ENCODE measurements at places on chromosomes 12 and 14.

DNA sequence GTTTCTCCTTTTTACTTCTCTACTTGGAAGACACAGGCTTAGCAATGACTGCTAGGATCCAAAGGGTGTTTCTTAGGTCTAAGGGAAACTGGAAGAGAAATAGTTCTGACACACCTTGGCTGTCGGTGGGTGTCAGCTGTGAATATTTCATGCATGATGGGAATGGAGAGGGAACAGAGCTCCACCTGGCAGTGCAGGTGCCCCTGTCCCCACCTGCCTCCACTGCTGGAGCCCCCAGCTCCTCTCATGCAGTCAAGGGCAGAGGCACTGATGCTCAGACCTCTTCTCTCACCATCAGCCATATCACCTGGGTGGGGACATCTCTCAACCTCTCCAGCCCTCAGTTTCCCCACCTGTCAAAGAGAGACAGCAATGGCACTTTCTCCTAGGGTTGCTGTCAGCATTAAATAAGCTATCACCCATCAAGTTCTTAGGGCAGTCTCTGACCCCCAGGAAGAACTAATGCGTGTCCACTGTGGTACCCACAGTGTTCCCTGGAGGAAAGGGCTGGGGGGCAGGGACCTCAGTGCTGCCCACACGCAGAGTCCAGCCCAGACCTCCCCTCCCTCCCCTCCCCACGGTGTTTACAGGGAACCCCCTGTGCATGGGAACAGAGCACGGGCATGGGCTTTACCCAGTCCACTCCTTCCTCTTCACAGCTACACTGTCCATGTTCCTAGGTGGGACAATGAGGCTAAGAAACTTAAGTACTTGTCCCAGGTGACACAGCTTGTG is 69.1 kb downstream of the C14orf132 start:
- DNase-seq, result no peak

DNA sequence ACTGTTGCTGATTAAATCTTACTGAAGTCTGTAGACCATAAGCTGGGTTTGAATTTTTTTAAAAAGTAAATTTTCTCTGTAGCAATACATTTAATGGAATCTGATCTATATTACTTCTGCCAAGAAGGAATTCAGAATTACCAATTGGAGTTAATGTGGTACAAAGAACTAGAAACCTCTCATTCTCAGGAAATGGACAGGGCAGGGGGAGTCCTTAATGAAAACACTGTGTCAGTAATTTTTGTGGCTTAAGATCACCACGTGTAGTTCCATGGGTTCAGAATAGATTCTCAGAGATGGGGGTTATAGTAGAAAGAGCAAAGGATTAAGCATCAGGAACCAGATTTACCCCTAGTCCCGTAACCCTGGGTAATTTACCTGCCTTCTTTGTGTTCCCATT is 30.3 kb downstream of the FBXL14 start:
- DNase-seq, result no peak

DNA sequence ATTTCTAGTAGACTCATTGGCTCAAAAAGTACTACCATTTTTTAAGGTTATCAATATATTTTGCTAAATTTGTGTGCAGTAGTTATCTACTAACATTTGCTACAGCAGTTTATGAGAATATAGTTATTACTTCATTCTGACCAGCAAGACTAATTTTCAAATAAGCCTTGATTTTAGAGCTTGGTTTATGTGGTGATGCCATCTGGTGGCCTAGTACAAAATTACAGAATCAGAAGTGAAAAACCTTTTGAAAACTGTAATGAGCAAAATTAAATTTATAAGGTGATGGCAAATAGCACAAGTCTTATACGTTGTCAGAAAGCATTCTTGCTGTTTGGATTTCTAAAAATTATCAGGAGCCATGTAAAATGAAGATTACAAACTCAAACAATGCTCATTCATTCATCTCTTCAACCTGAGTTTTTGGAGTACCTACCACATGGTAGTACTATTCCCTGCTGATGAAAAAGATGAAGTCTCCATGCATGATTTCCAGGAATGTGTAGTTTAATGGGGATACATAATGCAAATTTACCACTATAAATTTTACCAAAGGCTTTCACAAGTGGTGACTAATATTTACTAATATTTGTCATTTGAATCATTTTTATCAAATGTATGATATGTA is 51.0 kb downstream of the MAGOHB start:
- DNase-seq, result peak; percentile 55

DNA sequence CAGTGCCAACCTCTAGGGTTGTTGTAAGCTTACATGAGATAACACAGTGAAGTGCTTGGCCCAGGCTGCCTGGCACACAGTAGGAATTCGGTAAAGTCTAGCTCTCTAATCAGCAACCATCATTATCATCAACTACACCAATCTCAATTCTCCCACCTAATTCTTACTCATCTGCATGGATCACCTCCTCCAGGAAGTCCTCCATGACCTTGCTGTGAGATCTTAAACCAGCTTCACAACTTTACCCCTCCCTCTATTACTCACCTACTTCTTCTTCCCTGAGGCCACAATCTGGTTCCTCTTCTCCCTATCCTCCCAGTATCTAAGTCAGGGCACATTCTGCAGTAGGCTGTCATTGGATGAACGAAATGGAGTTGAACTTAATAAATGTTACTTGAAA is 67.3 kb downstream of the GSC start:
- DNase-seq, result no peak

DNA sequence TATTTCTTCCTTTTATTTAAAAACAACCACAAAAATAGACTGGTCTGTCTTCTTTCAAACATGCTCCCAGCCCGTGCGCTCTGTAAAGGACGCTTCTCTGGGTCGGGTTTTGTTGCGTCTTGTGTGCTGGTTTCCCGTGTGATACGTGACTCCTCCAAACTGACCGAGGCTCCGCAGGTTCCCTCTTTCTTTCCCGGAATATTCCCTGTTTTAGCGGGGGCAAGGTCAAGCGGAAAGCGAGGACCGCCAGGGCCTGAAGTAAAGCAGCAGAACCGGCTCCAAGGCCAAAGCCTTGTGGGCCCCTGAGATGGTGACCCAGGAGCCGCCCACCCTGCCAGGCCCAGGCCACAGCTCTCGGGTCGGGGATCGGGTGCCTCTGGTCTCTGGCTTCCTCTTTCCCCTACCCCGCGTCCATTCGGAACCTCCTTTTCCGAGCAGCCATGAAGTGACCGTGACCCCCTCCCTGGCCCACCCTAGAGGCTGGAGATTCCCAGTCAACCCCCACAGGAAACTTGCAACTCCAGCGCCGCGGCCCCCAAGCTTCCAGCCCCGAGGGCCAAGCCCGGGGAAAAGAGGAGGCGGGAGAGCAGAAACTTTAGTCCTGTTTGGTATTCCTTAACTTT is 885 bp upstream of the HOXC10 start:
- no peak for DNase-seq

- DNase-seq, result peak; percentile 64
These were observed 198.3 kb upstream of the CPNE8 start for GRCh38 chr12:39103552-39104165.

DNA sequence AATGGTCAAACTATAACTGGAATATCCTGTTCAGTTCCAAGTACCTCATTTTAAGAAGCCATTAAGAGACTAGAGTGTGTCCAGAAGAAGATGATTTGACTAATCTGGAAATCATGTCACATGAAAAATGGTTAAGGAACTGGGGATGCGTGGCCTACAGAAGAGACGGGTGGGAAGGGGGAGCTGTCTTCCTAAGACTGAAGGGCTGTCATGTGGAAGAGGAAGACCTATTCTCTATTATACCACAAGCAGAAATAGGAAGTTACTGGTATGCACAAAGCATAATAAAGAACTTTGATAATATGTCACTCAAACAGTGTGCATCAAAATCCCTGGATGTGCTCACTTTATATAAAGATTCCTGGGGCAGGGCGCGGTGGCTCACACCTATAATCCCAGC is 50.3 kb downstream of the HECTD4 start:
- DNase-seq, result no peak

DNA sequence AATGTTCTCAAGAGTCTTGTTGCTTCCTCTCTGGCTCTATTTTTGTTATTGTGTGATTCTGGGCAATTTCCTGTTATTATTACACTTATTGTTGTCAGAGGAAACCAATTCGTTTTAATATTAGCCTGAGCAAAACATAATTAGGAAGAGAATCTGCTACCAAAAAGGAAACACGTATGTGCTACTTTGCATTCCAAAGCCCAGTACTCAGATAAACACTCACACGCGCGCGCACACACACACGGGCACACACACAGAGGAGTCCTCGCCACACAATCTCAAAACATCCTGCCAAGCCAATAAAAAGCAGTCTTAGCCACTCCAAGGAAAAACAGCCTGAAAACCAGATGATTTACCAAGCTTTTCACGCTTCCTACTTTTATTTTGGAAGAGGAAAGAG is 400.7 kb downstream of the NUAK1 start:
- no peak for DNase-seq

- DNase-seq, result peak; percentile 57
These were observed 2.2 kb downstream of the TBPL2 start for GRCh38 chr14:55438066-55438683.

Measured in GM03348 (cell line).